MCF 10A (cell line): ENCODE measurements at places on chromosomes 16 and 17. TPM values are rescaled to one million over a fixed set of nuclear protein-coding genes. Genes with fewer than 3 reads are reported as not detected.

GRCh38 chr16:71672803-71673581, 47.0 kb downstream of the MARVELD3 start:
- no peaks in the 10 kb centered on the region for H3K27me3 ChIP-seq
- H3K4me1 ChIP-seq, result no peaks in the 10 kb centered on the region
- peaks cover 43% of the 10 kb centered on the region for H3K36me3 ChIP-seq

DNA sequence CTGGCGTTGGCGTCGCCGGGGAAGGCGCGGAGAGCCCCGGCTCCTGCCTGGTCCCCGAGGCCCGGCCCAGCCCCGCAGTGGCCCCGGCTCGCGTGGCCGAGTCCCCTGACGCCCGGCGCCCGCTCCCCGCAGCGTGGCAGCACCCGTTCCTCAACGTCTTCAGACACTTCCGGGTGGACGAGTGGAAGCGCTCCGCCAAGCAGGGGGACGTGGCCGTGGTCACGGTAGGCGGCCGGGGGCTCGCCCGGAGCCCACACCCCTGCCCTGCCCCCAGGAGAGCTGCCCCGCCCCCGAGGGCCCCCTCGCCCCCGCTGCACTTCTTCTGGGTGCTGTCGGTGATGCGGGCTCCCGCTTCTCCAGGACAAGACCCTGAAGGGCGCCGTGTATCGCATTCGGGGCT, 466 bp downstream of the WDR90 start:
- H3K4me1 ChIP-seq, result peaks cover 8% of the 10 kb centered on the region
- H3K36me3 ChIP-seq, result peaks cover 28% of the 10 kb centered on the region
- DNase-seq, result no peak
- peak overlapping the region; percentile 71 for H3K4me3 ChIP-seq
- H3K27ac ChIP-seq, result peak overlapping the region; percentile 69
- H3K27me3 ChIP-seq, result no peaks in the 10 kb centered on the region

GRCh38 chr17:51486091-51486490, 225.7 kb downstream of the UTP18 start:
- H3K36me3 ChIP-seq, result no peaks in the 10 kb centered on the region
- H3K27me3 ChIP-seq, result peaks cover 29% of the 10 kb centered on the region
- no peak for DNase-seq
- H3K4me1 ChIP-seq, result peaks cover 7% of the 10 kb centered on the region

- no peak overlapping the region for H3K4me3 ChIP-seq
- H3K27me3 ChIP-seq, result no peaks in the 10 kb centered on the region
- no peak overlapping the region for H3K27ac ChIP-seq
- DNase-seq, result no peak
These were observed 12.7 kb downstream of the CDK5RAP3 start for GRCh38 chr17:47983492-47984223.

DNA sequence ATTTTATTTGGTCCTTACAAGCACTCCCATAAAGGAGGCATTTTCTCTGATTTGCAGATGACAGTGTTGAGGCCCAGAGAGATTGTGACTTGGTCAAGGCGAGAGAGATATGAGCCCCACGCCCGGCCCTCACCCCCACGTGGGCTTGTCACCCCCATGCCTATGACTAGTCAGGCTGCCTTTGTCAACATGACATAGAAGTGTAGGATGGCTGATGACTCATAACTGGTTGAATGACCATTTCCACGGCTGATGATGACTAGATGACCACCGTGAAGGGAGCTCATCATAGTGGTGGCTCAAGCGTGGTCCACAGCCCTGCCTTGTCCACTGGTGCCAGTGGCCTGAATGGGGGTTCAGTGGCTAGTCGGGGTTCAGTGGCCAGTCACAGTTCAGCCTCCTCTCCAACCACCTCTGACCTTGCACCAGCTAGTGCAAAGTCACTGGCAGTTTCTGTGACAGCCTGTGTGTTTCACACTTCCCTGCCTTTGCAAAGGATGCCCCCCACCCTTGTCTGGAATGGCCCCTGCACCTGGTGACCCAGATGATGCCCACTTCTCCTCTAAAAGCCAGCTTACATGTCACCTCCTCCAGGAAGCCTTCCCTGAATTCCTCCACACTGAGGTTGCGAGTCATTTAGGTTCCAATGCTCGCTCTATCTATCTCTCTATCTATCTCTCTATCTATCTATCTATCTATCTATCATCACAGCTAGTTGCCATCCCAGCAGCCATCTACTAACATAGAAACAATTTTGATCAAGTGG, 3.8 kb upstream of the WSCD1 start:
- no peaks in the 10 kb centered on the region for H3K36me3 ChIP-seq
- H3K27me3 ChIP-seq, result peaks cover 88% of the 10 kb centered on the region
- H3K4me1 ChIP-seq, result peaks cover 16% of the 10 kb centered on the region
- no peak for DNase-seq
- no peak overlapping the region for H3K4me3 ChIP-seq

DNA sequence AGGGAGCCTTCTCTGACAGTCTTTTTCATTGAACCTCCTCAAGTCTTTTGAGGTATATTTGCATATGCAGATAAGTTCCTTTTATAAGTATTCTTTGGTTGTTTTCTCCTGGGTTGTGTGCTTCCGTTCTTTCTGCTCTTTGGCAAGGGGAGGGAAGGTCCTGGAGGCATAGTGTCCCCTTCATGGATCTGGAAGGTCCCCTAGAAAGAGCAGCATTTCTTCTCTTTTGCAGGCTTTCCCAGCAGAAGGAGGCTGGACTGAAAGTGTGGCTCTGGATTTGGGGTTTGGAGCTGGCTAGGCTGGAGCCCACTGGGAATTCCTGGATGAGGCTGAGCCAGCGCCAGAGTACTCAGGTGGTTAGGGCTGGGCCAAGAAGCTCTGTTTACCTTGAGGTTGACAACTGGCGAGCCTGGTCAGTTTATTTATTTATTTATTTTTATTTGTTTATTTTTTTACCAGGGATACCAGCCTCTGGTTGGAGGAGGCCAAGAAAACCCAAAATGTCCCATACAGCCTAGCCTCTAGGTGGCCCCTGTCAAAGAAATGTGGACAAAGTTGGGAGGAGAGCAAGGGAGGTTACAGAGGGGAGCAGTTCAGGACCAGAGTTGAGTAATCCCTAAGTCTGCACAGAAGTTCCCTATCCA, 5.4 kb upstream of the TOP2A start:
- H3K36me3 ChIP-seq, result no peaks in the 10 kb centered on the region
- no peak overlapping the region for H3K4me3 ChIP-seq
- DNase-seq, result no peak
- H3K27ac ChIP-seq, result no peak overlapping the region
- peaks cover 6% of the 10 kb centered on the region for H3K27me3 ChIP-seq

GRCh38 chr16:57590654-57591085, 37.8 kb upstream of the ADGRG1 start:
- H3K4me1 ChIP-seq, result peaks cover 14% of the 10 kb centered on the region
- H3K4me3 ChIP-seq, result no peak overlapping the region
- peak overlapping the region; percentile 36 for H3K27ac ChIP-seq

GRCh38 chr17:29084541-29085146, 41.7 kb downstream of the PIPOX start:
- no peaks in the 10 kb centered on the region for H3K27me3 ChIP-seq
- no peak overlapping the region for H3K4me3 ChIP-seq
- H3K27ac ChIP-seq, result no peak overlapping the region
- DNase-seq, result no peak
- H3K4me1 ChIP-seq, result no peaks in the 10 kb centered on the region

- no peaks in the 10 kb centered on the region for H3K27me3 ChIP-seq
- H3K36me3 ChIP-seq, result no peaks in the 10 kb centered on the region
- H3K4me3 ChIP-seq, result no peak overlapping the region
These were observed 26.0 kb downstream of the COPZ2 start for GRCh38 chr17:48011405-48012150.

DNA sequence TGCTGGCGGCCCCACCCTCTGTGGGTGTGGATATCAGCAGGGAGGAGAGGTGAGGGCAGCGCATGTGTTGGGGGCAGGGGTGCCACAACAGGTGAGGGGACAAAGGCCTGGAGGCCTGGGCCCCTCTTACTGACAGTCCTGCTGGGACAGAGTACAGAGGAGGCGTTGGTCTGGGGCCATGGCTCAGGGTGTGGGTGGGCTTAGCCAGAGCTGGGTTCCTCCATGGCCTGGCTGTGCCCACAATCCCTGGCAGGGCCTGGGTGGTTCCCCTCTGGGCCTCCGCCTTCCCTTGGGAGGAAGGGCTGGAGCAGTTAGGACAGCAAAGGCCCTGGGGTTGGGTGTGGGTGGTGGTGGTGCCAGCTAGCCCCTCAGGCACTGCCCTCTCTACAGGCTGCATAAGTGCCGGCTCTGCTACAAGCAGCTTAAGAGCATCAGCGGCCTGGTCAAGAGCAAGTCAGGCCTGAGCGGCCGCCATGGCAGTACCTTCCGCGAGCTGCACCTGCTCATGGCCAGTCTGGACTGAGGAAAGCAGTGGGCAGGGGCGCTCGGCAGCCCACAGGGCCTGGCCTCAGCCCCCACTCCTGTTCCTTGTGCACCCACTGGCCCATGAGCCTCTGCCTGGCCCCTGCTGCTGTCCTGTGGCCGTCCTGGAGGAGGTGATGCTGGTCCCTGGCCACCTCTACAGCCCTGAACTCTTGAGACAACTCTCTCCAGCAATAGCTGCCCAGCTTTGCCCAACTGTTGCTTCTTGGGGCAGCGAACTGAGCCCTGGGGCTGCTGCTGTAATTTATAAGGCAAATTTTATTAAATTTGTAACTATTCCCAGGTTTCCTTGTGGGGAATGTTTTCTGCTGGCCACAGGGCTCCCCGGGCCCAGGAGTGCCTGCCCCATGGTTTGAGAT, 21.1 kb downstream of the KATNB1 start:
- no peak for DNase-seq
- H3K4me1 ChIP-seq, result no peaks in the 10 kb centered on the region
- no peak overlapping the region for H3K4me3 ChIP-seq
- H3K27ac ChIP-seq, result no peak overlapping the region

GRCh38 chr16:56603589-56603988, 4.8 kb upstream of the MT2A start:
- H3K36me3 ChIP-seq, result no peaks in the 10 kb centered on the region
- H3K4me3 ChIP-seq, result no peak overlapping the region
- H3K4me1 ChIP-seq, result peaks cover 40% of the 10 kb centered on the region
- H3K27ac ChIP-seq, result peak overlapping the region; percentile 63

GRCh38 chr16:28845293-28845692, 855 bp downstream of the TUFM start:
- peaks cover 49% of the 10 kb centered on the region for H3K36me3 ChIP-seq
- H3K27me3 ChIP-seq, result no peaks in the 10 kb centered on the region
- peak overlapping the region; percentile 99 for H3K4me3 ChIP-seq

GRCh38 chr16:74757349-74757748, 17.3 kb downstream of the FA2H start:
- no peak for DNase-seq
- no peaks in the 10 kb centered on the region for H3K4me1 ChIP-seq
- H3K4me3 ChIP-seq, result no peak overlapping the region
- H3K36me3 ChIP-seq, result no peaks in the 10 kb centered on the region
- H3K27ac ChIP-seq, result no peak overlapping the region

- H3K4me3 ChIP-seq, result no peak overlapping the region
- no peaks in the 10 kb centered on the region for H3K27me3 ChIP-seq
- no peak overlapping the region for H3K27ac ChIP-seq
- no peak for DNase-seq
- H3K36me3 ChIP-seq, result peaks cover 14% of the 10 kb centered on the region
- H3K4me1 ChIP-seq, result peaks cover 4% of the 10 kb centered on the region
These were observed 42.8 kb downstream of the SPOP start for GRCh38 chr17:49635121-49635520.

The SSTR5 gene
- not detected in 2 replicates for total RNA-seq

The ACADVL gene
- total RNA-seq, result 387 and 413 TPM in 2 replicates

The TAT gene
- total RNA-seq, result not detected in 2 replicates

The EVPL gene
- total RNA-seq, result 7.7 and 8.1 TPM in 2 replicates

The KRT12 gene
- total RNA-seq, result not detected in 2 replicates

The SLC13A2 gene
- total RNA-seq, result not detected in 2 replicates

The KRT17 gene
- 1,990 and 4,105 TPM in 2 replicates for total RNA-seq

The TBX2 gene
- 1.5 and 4.3 TPM in 2 replicates for total RNA-seq
